ENCODE measurements at places on chromosomes 7 and 10. TPM values are rescaled to one million over a fixed set of nuclear protein-coding genes. Genes with fewer than 3 reads are reported as not detected.

The DLG5 gene
- total RNA-seq: 34.6 TPM

The PGAM2 gene
- 433 TPM for total RNA-seq

The PALD1 gene
- 19.8 TPM for total RNA-seq

The POP7 gene
- 23.1 TPM for total RNA-seq

The ELN gene
- 208 TPM for total RNA-seq

The STEAP2 gene
- total RNA-seq: 15.5 TPM

The ARL3 gene
- 7.3 TPM for total RNA-seq

The EGFR gene
- total RNA-seq: 58.1 TPM

The NT5C2 gene
- total RNA-seq: 154 TPM

Data from tongue (tissue), 3 donors.